ENCODE measurements at places on chromosomes 16 and 17.

DNA sequence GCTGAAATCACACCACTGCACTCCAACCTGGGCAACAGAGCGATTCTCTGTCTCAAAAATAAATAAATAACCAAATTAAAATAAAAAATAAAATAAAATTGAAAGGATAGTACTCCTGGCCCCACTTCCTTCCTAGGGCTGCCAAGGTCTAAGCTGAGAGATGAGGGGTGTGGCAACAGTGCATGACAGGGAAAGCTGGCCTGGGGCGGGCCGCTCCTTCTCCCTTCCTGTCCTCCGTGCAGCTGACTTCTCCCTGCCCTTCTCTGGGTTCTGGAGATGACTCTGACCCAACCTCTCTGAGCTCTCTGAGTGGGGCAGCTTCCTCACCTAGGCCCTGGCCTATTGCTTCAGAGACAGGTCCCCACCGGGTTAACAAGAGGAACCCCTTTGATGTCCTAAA, 8.7 kb upstream of the SLC25A39 start:
- DNase-seq = no peak

- DNase-seq = no peak
Observed at GRCh38 chr17:77455111-77455890, 314.5 kb downstream of the SEC14L1 start.

DNA sequence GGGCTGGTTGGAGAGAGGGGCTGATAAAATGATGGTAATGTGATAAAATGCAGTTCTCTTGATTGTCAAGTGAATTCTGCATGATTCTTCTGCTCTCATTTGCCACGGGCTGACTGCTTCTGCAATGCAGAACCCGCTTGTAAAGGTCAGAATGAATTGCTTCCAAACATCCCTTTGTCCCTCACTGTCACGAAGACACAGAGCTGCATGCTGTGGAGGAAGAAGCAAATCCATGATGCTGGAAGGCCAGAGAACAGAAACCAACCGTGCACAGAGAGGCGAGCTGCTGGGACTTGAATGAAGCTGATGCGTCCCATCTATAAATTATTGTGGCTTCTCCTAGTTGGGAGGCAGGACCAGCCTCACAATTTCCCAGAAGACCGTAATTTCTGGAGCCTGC, 171.6 kb downstream of the PRKCB start:
- DNase-seq = no peak

DNA sequence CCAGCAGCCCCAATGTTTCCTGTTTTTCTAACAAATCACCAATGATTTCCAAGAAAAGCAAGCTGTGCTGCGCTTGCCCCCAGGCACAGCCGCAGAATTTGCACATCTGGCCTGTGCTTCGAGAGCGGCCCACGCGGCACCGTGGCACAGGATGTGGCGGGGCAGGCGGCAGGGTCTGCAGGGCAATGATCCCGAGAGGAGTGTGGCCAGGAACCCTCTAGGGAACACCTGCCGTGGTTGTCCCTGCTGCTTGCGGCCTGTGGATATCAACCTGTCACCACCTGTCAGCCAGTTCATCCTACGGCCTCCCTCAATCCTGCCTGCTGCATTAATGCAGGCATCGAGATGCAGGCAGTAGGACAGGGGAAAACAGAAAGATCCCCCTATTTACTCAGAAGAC, 24.0 kb downstream of the PIK3R5 start:
- peak; percentile 64 for DNase-seq

DNA sequence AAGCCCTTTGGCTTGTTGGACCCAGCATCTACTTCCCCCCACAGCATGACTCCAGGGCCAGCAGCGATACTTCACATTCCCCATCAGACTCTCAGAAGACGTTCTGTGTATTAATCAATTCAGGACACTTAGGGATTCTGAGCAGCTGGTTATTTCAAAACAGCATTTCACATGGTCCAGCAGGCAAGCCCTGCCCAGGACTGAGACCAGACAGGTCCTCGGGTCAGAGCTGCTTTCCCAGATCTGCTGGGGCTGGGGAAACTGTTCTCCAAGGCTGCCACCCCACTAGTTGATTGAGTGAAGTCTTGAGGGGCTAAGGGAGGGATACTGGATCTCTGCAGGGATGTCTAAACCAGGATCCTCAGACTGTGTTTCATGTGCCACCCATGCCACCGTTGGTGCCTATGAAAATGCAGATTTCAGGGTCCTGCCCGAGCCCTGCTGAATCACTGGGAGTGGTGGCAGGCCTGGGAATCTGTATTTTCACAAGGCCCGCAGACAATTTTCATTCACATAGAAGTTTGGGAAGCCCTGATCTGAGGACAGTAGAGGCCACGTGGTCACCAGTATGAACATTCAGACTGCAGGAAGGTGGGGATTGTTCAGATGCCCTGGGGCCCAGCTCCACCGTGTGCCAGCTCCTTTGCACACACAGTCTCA, 40.6 kb upstream of the CDH5 start:
- DNase-seq = no peak

DNA sequence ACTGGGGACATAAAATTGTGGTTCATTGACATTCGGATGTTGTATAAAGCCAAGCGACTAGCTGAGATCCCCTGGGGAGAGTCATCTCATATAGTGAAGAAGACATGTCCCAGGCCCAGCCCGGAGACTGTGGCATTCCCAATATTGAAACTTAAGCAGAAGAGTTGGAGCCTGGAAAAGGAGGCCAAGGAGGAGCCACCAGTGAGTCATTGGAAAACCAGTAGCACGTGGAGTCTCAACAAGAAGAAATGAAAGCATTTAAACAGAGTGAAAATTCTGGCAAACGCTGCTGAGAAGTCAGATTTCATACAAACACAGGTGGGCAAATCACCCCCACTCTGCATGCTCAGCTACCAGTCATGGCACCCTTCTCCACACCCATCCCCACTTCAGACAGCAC, 9.4 kb upstream of the ELAC2 start:
- no peak for DNase-seq

DNA sequence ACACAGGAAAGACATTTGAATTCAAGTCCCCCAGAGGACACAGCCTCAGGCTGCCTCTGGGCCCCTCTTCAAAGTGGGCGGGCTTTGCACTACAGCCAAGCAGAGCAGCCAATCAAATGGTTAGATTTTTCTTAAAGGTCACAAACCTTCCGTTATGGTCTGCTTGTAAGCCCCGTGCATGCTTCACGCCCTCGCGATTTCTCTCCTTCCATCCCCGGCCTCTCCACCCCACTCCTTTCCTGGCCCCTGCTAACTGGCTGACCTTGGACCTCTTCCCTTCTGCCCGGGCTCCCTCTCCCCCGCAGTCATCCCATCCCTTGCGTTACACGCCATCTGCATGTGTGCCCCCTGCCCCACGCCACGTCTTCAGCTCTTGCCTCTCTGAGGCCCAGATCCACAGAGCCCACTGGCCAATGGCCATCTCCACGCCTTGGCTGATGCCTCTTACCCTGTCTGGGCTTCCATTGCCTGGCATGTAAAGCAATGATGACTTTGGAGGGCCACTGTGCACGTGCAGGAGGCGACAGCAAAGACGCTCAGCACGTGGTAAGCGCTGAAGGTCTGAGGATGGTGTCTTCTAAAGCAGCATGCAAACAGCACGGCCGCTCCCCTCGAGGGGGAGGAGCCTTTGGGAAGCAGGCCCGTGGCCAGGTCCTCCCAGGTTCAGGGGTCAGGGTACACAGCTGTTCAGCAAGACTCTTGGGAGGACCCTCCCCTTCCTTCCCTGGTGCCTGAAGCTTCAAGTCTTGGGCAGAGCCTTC, 86.8 kb downstream of the ZDHHC7 start:
- DNase-seq = no peak

- DNase-seq = peak; percentile 32
Observed at GRCh38 chr17:20234276-20234675, 225.1 kb downstream of the SPECC1 start.

DNA sequence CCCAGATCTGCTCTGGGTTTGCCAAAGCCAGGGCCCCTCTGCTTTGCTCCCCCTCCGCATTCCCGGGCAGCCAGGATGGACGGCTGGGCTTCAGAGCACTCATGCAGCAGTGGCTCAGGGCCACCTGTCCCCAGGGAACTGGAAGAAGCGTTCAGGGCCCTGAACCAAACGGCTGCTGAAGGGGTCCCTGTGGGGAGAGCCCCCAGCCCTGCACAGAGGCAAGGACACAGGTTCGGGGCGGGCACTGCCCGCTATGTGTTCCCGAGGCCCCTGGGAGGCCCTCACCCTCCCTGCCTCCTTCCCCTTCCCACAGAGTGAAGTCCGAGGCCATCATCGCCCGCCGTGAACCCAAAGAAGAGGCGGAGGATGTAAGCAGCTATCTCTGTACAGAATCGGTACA, 10.4 kb downstream of the NME3 start:
- no peak for DNase-seq

- no peak for DNase-seq
Observed at GRCh38 chr17:21686165-21687015, 5.9 kb upstream of the KCNJ18 start.

DNA sequence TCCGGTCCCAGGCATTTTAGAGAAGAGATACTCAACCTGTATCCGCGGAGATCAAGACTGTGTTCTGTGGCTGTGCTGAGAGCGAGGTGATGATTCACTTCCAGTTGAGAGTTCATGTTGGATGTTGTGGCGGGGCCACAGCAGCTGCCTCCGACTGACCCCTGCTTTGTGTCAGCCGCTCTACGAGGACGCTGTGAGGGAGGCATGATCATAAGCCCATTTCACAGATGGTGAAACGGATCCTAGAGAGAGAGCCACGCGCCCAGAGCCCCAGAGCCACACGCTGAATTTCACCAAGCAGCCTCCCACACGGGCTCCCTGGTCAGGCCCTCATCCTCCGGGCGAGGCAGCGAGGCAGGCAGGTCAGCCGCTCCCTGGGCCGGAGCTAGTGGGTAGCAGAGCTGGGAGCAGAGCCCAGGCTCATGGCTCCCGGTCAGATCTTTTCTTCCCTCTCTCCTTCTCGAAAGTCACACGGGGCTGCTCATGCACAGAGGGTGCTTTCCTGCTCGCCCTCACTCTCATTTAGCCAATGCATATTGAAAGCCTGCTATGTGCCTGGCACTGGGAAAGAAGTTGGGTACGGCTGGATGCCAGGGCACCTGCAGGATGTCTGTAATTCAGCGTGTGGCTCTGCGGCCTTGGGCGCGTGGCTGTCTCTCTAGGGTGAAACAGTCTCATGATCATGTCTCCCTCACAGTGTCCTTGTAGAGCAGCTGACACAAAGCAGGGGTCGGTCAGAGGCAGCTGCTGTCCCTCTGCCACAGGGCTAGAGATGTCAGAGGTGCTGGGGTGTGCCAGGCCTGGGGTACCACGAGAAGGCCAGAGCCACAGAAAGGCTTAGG, 155.6 kb upstream of the CHMP6 start:
- no peak for DNase-seq

- DNase-seq = no peak
Observed at GRCh38 chr16:85164838-85165516, 52.7 kb upstream of the CIBAR2 start.

DNA sequence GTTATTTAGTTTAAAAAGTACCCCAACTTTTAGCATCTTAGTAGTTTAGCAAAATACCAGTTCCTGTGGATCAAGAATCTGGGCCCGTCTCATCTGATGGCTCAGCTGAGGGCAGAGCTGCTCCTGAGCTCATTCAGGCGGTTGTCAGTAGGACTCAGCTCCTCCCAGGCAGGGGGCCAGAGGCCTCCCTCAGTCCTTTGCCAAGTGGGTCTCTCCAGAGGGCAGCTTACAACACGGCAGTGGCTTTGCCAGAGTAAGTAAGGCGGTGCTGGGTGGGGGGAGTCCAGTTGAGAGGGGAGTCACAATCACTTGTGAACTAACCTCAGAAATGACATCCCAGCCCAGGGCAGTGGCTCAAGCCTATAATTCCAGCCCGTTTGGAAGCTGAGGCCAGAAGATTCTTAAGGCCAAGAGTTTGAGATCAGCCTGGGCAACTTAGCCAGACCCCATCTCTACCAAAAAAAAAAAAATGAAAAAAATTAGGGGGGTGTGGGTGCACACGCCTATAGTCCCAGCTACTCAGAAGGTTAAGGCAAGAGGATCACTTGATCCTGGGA, 81.5 kb upstream of the MED9 start:
- DNase-seq = no peak

GRCh38 chr17:43772877-43773648, 5.7 kb downstream of the DUSP3 start:
- peak; percentile 39 for DNase-seq

GRCh38 chr17:32143527-32143870, 1.2 kb downstream of the RHOT1 start:
- no peak for DNase-seq

DNA sequence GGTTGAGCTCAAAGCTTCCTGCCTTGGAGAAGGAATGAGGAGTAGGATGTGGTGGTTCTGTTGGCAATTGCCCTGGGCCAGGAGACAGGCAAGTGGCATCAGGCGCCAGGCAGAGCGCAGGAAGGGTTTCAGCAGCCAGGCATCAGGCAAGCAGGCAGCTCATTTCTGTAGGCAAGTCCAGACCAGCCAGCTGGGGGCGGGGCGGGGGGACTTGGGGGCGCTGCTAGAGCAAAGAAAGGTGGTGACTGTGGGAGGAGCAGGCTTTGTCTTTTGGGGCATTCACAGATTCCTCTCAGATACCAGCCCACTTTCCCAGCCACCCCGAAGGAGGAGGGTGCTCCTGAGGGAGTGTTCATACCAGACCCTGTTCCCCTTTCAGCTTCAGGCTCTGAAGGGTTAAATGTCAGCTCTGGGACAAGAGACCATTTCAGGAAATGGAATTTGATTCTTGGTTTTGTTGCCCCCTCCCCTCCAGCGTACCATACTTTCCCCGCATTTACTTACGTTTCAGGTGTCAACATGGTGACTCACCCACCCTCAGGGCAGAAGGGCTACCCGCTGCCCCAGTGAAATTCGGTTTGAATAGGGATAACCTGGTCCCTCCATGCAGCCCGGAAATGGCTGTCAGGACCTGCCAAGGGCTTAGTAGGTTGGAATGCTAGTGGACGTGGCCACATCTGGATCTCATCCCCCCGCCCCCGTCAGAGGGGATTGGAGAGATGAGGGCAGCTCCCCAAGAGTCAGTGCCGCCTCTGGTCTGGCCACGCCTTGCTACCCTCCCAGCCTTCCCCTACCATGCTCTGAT, 13.2 kb downstream of the NGFR start:
- DNase-seq = no peak

DNA sequence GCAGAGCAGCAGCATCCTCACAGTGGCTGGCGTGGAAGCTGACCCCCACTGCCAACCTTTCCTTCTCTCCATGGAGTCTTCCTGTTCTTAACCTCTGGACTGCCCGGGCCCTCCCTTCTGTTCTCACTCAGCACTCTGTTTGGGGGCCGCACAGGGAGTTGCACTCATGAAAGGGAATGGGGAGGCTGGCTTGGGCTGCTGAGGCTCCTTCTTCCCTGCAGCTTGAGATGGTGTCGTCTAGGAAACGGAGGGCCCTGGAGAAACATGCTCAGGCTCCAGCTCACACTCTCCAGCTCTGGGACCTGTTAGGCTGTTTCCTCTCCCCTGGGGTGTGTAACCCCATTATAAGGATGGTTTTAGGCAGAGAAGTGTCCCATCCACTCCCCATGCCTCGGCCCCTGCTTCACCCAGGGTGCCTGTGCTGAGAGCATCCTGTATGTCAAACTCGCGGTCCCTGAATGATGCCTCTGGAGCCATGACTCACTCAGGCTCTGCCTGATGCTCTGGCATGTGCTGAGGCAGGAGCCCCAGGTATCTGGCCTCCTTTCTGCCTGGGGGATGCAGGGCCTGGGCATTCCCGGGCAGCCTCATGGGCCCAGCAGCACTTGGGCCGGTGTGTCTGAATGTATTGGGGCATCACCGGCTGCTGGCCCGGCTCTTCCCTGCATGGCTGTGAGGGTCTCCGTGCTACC, 18.9 kb downstream of the TMEM94 start:
- no peak for DNase-seq

GRCh38 chr17:72974605-72975232, 117.8 kb downstream of the SLC39A11 start:
- no peak for DNase-seq

GRCh38 chr17:39173526-39174274, 7.7 kb upstream of the ARL5C start:
- no peak for DNase-seq

GRCh38 chr16:57754354-57755060, 18.9 kb downstream of the KATNB1 start:
- DNase-seq = no peak

Measured in CD4-positive, alpha-beta T cell treated with Interleukin-1 beta for 1 hour (primary cell).